ENCODE measurements at places on chromosomes 16 and 17.

- DNase-seq: no peak
These were observed 894 bp upstream of the PHKG2 start for GRCh38 chr16:30747331-30747730.

GRCh38 chr16:84557504-84557903 is 53.0 kb upstream of the MEAK7 start:
- no peak for DNase-seq

DNA sequence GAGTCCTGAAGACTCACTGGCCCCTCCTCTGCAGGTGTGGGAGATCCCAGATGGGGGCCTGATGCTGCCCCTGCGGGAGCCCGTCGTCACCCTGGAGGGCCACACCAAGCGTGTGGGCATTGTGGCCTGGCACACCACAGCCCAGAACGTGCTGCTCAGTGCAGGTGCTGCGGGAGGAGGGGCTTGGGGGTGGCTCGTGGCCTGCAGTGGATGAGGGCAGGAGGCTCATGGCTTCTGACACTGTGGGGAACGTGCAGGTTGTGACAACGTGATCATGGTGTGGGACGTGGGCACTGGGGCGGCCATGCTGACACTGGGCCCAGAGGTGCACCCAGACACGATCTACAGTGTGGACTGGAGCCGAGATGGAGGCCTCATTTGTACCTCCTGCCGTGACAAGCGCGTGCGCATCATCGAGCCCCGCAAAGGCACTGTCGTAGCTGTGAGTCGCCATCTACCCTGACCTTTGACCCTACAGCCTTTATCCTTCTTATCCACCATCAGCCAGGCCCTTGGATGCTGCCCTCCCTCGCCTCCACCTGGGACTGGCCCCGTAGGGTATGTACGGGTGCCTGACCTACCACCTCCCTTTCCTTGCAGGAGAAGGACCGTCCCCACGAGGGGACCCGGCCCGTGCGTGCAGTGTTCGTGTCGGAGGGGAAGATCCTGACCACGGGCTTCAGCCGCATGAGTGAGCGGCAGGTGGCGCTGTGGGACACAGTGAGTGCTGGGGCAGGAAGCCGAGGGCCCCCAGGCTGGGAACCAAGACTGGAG is 3.6 kb downstream of the CORO1A start:
- DNase-seq: peak; percentile 81

DNA sequence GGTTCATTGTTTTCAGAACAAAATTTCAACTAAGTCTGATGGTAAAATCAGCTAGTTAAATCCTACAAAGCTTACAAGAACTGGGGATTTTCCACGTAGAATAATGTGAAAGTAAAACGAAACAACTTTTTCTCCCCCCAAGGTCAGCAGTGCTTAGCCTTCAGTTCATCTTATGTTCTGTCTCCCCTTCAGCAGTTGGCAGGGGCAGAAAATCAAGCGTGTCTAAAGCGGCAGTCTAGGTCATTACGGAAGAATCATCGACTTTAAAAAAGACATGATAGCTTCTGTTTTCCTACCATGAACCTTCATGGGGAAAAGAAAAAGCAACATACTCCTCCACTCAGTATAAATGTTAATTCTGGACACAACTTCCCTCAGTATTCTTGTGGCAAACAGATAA is 50.7 kb downstream of the GNA13 start:
- DNase-seq: no peak

- DNase-seq: no peak
These were observed 119.4 kb downstream of the OR1D5 start for GRCh38 chr17:2943981-2944380.

GRCh38 chr17:81432941-81433340 is 37.7 kb downstream of the BAHCC1 start:
- no peak for DNase-seq

- DNase-seq: peak; percentile 92
These were observed 27.8 kb downstream of the BAHCC1 start for GRCh38 chr17:81422776-81423697.

DNA sequence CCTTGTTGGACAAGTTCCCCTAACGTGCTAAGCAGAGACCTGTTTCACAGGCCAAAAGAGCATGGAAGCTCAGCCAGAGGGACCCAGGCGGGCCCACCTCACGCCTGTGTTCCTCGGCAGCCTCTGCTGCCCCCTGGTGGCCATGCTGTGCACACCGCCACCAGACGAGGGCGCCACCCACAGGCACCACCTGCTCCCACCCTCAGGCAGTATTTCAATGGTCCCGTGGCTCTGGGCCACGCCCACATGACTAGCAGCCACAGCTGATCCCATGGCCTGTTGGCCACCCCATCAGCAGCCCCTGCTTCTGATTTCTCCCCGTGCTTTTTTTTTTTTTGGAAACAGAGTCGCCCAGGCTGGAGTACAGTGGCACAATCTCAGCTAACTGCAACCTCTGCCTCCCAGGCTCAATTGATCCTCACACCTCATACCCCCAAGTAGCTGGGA is 18.9 kb downstream of the MPG start:
- DNase-seq: peak; percentile 95

GRCh38 chr16:12798846-12799245 is 4.8 kb downstream of the CPPED1 start:
- no peak for DNase-seq

DNA sequence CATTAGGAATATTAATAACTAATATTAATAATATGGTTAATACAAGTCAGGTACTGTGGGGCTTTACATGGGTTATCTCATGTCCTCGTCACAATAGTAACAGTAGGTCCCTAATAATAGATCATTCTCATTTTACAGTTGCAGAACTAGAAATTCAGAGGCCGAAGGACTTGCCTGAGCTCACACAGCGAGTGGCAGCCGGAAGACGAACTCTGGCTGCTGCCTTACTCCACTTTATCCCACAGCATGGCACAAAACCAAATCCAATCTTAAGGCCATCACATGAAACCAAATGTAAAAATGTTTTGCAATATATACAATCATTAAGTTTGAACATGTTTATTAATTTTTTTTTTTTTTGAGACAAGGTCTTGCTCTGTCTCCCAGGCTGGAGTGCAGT is 13.6 kb downstream of the GNA13 start:
- no peak for DNase-seq

DNA sequence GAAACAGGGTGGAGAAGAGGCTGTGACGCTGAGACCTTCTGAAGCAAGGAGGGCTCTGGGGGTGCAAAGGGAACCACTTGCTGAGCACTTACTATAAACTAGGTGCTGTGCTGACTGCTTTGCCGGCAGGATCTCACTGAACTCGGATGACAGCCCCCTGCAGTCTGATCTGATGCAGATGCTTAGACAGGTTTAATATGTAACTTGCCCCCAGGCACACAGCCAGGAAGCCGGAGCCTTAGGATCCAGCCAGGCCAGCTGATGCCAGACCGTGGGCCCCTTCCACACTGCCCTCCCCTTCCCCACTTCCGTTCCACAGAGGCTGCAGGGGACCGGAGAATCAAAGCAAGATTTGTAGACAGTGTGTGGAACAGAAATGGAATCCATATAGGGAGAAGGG is 23.1 kb downstream of the SPACA3 start:
- no peak for DNase-seq

DNA sequence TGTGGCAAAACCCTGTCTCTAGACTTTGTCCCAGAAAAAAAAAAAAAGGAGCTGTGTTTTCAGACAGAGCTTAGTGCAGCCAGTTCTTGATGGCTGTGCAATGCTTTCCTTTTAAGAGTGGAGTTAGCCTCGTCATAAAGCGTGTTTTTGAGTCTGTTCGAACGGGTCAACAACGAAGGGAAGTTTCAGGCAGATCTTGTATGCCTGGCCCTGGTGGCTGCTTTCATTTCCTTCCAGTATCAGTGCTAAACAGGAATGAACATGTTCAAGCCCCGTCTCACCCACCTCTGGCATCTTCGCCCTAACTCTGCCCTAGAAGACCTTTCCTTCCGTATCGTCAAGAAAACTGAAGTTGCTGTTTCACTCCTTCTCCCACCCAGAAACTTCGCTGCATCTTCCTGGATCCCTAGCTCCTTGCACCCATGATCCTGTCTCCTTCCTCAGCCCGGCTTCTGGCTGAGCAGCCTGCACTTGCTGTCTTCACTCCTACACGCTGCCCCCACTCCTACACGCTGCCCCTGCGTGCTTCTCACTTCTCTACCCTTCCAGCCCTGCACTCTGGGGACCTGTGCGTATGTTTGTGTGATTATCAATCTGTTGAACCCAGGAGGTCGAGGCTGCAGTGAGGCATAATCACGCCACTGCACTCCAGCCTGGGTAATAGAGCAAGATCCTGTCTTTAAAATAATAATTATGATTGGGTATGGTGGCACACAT is 55.3 kb downstream of the USP10 start:
- DNase-seq: no peak

DNA sequence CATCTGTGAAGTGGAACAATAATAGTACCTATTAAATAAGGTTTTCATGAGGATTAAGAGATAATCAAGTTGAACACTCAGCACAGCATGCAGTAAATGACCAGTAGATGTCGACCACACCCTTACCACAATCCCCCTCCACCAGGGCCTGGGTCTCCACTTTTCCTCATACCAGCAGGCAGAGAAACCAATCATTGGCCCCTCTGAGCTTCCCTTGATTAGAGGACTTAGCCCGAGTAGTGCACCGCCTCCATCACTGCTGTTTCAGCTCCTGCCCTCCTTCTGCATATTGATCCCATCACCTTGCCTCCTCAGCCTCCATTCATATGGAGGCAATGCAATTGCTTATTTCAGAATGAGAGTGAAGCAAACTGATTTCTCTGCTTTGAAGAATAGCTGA is 96.5 kb upstream of the CDH11 start:
- no peak for DNase-seq
